ENCODE measurements at places on chromosomes 6 and 20.
A peak's percentile ranks its signal among the peaks of the same experiment; 100 is the strongest.

GRCh38 chr6:134662077-134662700, 287.7 kb downstream of the ALDH8A1 start:
- no peak for DNase-seq

DNA sequence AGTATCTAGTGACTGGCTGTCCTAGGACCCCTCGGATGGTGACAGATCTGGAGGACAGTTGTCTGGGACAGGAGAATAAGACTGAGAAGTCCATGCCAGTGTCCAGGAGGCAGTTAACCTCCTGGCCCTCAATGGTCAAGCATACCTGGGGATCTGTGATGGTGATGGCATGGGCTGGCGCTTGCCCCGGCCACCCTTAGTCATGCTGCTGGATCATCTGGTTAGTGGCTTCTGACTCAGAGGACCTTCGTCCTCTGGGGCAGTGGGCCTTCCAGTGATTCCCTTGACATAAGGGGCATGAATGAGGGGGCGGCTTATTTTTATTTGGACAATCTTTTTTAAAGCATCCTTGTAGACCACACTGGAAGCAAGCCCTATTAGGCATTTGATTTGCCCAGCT, 24.0 kb upstream of the SF3B5 start:
- DNase-seq, result no peak

- DNase-seq, result peak; percentile 69
Measured at GRCh38 chr6:159169557-159170332, 545 bp downstream of the FNDC1 start.

DNA sequence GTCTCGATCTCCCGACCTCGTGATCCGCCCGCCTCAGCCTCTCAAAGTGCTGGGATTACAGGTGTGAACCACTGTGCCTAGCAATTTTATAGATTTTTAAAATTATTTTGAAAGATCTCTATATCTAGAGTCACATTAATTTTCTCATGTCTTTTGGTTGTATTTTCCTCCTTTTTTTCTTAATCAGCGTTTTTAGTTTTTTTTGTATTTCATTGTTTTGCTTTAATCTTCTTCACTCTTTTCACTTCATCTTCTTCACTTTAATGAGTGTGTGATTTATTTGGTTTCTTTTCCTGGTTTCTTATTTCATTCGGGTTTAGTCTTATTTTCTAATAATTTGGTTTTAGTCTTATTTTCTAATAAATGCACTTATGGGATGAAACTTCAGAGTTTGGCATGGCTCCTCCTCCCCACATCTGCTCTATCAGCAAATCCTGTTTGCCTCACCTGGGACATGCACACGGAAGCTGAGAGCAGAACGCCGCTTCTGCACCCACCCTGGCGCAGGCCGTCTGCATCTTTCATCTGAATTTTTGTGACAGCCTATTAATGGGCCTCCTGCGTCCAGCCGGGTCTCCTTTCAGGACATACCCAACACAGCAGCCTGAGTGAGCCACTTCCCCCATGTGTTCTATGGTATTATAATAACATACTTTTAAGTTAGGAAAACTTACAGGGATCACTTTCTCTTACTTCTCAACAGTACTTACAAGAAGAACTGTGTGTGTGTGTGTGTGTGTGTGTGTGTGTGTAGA, 35.5 kb downstream of the DTD1 start:
- no peak for DNase-seq

DNA sequence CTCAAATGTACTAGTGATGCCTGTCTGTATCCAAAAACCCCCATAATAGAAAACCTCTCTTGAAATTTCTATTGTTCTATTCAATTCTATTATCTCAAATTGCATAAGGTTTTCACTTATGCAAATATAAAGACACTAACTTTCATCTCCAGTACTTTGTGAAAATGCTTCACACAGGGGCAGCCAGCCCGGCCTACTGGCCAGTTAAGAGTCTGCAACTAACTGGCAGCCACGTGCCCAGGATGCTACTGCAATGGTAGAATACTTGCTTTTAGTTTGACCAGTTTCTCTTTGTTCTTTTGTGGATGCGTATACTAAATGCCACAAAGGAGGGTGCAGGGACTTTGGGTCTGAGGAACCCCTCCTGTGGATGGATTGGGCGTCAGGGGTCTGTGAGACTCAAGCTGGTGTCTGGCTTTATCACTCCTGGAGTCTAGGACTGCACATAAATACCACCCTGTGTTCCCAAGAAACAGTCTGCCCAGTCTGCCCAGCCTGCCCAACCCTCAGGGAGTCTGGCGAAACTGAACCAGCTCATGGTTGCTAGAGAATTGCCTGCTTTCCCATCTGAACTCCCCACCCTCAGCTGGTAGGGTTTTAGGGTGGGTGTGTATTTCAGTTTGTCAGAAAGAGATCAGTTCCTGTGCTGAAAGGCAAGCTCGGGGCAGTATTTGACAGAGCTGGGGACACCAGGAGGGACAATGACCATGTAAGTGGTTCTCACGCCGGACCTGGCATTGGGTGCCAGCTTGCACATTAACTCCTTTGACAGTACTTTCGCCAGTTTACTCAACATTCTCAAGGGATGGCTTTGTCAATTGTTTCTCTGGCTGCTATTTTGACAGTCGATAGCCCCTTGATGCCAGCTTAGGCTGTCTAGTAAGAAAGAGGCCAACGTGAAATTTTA, 558.2 kb upstream of the JAG1 start:
- no peak for DNase-seq

GRCh38 chr6:41884957-41885356, 10.2 kb downstream of the USP49 start:
- DNase-seq, result no peak
